ENCODE measurements at places on chromosomes 13 and 19.

DNA sequence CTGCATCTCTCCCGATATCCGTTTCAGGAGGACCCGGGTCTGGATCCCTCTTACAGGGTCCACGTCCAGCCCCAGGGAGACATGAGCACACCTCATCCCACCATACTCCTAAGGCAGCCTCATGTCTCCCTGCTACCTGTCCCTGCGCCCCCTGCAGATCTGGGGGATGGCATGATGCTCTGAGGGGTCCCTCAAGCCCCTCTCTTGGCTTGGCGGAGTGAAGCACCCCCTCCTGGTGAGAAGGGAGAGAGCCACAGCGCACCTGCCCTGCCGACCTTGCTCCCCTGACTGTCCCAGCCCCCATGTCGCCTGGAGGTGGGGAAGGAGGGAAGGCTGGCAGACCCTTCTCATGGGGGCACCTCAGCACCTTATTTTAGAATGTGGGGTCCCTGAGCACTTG is 21.5 kb upstream of the ARHGEF7 start:
- DNase-seq = no peak

DNA sequence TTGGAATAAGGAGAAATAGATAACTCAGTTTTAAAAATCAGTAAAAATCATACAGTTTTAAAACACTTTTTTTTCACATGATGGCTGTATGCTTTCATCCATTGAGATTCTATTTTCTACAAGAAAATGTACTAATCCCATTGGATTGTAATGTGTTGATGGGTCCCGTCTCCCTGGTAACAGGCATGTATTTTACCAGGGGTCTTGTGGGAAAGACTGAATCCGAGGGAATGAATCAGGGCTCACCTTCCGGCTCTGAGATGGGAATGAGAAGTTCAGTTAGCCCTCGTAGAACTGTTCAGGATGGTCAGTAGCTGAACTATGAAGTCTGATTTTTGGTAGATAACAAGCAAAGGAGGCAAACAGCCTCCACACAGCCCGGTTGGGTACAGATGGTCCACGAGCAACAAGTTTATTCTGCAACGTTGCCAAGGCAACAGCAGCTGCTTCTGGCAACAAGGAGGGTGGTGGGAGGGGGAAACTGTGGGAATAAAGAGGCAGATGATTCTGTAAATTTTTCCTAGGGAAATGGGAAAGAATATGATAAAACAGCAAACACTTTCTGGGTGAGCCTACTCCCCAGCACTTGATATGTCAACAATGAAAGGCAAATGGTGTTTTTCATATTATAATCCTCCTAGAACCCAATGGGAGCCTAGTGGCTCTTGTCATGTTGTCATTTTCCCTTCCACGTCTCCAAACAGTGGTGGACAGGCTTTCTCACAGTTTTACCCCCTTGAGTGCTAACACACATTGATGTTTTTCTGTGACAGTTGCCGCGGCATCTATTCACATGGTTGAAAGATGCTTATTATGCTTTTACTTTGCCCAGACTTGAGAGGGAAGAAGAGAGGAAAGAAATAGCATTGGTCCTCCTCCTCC is 12.4 kb upstream of the SIAH3 start:
- no peak for DNase-seq

DNA sequence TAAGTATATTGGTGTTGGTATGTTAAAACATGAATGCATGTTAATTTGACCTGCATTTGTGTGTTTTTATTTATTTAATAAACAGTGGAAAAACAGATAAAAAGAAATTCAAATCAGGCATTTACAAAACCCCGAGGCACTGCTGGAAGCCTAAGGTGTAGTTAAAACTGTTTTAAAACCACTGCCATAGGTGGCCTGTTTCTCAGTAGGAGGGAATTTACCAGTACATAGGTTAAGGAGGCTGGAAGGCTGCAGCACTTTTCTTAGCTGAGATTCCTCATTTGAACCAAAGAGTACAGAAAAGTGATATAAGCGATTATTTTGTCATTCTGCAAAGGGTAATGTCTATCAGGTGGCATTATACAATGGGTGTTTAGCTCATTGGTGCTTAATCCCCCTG is 99.6 kb downstream of the PAN3 start:
- no peak for DNase-seq

- no peak for DNase-seq
Observed at GRCh38 chr13:85816413-85816812, 17.2 kb upstream of the SLITRK6 start.

DNA sequence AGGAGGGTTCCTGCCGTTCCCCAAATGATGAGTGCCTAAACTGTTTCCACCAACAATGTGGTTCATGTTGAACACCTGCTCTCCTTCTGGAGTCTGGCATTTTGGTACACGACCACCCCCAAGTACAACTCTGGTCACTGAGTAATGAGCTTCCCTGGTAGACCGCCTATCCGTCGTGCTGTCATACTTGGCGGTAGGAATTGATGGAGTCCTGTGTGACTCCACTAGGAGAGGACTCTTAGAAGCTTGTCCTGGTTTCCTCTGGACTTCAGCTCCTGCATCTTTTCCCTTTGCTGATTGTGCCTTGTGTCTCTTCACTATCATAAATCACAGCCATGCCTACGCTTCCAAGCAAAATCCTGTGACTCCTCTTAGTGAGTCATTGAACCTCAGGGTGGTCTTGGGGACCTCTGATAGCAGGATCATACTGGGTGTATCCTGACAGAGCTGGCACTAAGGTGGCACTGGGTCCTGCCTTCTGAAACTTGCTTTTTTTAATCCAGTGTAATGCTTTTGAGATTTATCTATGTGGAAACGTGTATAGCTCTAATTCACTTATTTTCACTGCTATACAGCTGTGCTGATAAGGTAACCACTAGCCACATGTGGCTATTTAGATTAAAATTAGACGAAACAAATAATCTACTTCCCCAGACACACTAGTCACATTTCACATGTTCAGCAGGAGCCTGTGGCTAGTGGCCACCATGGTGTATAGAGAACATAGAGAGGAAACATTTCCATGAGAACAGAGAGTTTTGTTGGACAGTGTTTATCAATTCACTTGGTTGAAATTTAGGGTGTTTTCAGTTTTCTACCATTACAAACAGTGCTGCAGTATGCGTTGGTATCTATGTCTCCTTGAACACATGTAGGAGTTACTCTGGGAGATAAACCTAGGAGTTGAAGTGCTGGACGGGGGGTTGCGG is 6.1 kb upstream of the ASF1B start:
- no peak for DNase-seq

DNA sequence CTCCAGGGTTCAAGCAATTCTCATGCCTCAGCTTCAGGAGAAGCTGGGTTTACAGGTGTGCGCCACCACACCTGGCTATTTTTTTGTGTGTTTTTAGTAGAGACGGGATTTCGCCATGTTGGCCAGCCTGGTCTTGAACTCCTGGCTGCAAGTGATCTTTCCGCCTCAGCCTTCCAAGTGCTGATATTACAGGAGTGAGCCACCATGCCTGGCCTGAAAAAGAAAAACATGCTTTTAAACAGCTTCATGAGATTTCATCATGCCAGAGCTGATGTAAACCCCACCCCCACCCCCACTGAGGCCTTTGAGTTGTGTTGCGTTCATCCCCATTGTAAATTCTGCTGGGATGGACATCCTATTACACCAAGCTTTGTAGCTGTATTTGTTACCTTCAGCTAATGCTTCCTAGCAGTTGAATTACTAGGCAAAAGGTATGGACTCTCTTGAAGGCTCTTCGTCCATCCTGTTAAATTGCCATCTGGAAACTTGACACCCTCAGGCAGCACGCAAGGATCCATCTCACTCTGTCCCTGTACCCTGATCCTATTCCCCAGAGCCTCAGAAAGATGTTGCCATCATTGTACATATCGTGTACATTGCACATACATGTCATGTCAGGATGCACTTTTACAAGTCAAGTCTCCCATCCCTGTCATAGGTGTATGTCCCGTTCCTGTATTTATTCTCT is 47.3 kb downstream of the NFIX start:
- DNase-seq = no peak

- DNase-seq = no peak
Observed at GRCh38 chr13:83086948-83087347, 795.3 kb downstream of the SLITRK1 start.

DNA sequence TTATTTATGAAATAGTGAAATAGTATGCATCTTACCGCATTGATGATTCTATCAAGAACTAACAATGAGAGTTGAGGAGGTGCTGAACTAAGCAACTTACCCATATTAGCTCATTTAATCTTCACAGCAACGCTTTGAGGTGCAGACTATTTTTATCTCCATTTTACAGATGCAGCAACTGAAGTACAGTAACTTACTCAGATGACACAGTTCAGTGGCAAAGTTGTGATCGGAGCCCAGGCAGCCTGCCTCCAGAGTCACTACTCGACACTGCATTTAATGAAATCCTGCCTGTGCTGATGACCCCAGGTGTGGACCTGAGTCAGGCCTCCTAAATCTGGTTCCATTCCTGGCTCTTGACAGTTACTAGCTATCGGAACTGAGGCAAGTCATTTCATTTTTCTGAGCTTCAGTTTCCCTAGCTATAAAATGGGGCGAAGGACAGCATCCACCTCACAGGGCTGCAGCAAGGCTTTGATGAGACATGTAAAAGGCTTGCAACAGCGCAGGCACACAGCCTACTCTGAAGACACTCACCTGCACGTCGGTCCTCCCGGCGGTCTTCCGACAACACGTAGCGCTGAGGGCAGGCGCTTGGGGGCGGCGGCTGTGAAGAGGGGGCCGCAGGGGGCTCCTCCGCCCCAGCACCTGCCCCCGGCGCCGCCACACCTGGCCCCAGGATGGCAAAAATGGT is 1.5 kb downstream of the MYPOP start:
- DNase-seq = no peak

DNA sequence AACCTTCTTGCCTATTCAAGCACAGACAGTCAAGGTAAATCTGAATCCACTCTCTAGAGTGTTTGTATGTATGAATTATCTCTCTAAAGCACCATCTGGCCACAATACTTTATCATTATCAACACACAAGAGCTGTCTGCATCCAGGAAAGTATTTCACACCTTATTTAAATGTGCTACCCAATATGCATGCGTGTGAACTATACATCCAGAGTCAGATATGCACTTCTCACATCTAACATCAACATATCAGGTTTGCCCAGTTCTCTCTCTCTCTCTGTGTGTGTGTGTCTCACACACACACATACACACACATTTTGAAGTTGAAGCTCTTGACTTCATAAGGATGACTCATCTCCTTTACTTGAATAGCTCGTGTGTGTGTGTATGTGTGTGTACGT is 697.5 kb upstream of the PCDH20 start:
- no peak for DNase-seq

- DNase-seq = no peak
Observed at GRCh38 chr13:29369060-29369743, 226.3 kb downstream of the SLC7A1 start.

- DNase-seq = no peak
Observed at GRCh38 chr19:11168568-11168967, 13.0 kb upstream of the SPC24 start.

DNA sequence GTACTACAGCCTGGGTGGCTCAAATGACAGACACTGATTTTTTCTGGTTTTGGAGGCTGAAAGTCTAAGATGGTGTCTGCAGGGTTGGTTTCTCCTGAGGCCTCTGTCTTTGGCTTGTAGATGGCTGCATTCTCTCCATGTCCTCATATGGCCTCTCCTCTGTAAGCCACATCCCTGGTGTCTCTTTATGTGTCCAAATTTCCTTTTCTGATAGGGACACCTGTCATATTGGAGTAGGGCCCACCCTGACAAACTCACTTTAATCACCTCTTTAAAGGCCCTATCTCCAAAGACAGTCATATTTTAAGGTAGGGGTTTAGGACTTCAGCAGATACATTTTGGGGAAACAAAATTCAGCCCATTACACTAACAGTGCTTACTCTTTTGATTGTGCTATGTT is 32.0 kb upstream of the WASF3 start:
- no peak for DNase-seq
